ENCODE measurements at places on chromosomes 6 and 20.

- no peak for DNase-seq
Observed at GRCh38 chr6:79231101-79231500, 3.4 kb downstream of the HMGN3 start.

- no peak for DNase-seq
Observed at GRCh38 chr6:109242925-109243324, 139.3 kb downstream of the CD164 start.

GRCh38 chr20:48267860-48268633, 482.8 kb upstream of the SULF2 start:
- no peak for DNase-seq

GRCh38 chr6:16355699-16356446, 117.5 kb downstream of the GMPR start:
- DNase-seq, result no peak

- DNase-seq, result no peak
Observed at GRCh38 chr6:113292646-113293422, 564.3 kb upstream of the MARCKS start.

DNA sequence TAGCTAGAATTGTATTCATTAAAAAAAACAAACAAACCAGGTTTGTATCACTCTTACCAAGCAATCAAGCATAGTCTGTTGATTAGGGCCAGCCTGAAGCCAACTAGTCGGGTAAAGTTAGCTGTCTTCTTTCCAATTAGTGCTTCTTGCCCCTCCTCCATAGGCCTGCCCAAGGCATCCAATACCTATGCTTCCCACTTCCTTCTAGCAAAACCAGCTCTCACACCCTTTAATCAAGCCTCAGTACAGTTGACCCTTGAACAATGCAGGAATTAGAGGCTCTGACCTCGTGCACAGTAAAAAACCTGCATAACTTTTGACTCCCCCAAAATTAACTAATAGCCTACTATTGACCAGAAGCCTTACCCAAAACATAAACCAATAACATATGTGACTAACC, 119.1 kb upstream of the DTNBP1 start:
- DNase-seq, result no peak

DNA sequence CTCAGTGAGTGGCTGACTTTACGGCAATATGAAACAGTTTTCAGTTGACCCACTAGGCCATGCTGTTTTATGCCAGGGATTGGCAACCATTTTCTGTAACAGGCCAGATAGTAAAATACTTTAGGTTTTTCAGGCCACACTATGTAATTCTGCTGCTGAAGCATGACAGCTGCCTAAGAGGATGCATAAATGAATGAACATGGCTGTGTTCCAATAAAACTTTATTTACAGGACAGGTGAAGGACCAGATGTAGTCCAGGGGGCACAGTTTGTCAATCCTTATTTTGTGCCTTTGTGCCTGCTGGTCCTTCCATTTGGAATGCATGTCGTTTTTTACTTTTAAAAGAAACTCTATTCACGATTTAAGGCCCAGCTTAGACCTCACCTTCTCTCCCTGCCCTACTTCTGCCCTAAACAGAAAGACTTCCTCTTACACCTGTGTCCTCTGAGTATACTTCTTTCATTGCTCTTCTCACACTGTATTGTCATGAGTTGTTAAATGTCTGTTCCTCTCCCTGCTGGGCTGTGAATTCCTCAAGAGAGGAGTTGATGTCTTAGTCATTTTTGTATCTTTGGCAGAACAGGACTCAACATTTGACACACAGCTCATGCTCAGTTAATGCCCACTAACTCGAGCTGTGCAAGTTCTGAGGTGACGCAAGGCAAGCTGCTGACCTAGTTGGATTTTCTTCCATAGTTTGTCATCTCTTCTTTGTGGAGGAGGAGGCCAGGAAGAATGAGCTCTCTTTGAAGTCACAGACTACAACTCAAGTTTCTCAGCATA, 90.1 kb upstream of the MAP7 start:
- peak; percentile 40 for DNase-seq

GRCh38 chr6:130674604-130675003, 152.6 kb upstream of the SMLR1 start:
- no peak for DNase-seq

- DNase-seq, result no peak
Observed at GRCh38 chr20:61090541-61090940, 161.5 kb upstream of the CDH4 start.

DNA sequence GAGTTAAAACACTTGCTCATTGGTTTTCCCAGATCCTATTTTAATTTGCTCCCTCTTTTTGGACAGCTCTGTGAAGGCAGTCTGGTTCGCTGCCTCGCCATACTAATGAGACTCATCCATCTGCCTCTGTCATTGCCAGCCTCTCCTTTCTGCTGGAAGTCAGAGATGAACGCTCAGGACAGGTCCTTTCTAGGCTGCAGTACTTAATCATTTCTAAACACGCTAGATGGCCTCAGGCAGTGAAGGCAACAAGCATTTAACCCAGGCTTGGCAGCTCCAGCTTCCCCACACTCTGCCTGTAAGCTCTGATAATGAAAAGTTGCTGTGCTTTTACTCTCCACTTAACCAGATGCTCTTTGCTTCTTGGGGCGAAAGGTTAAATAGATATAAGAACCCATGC, 286.7 kb upstream of the POU3F2 start:
- DNase-seq, result no peak

DNA sequence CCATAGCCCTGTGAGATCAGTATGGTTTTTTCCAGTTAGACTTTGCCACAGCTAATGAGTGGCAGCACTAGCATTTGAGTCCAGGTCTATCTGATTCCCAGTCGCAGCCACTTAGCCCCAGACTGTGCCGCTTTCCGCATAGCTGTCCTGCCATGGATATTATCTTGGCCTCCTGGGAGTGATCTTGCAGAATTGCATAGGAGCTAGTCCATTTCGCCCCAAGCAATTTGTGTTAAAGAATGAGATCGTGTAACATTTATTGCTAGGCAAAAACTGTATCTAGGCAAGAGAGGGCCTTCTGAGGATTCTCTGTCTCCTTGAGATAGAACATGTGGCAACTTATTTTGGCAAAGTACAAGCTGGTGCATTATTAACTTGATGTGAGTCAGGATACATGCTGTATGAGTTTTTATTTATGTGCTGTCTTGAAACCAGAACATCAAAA, 74.2 kb downstream of the EZR start:
- DNase-seq, result no peak

GRCh38 chr6:109073344-109074132, 21.1 kb downstream of the SESN1 start:
- DNase-seq, result peak; percentile 41

DNA sequence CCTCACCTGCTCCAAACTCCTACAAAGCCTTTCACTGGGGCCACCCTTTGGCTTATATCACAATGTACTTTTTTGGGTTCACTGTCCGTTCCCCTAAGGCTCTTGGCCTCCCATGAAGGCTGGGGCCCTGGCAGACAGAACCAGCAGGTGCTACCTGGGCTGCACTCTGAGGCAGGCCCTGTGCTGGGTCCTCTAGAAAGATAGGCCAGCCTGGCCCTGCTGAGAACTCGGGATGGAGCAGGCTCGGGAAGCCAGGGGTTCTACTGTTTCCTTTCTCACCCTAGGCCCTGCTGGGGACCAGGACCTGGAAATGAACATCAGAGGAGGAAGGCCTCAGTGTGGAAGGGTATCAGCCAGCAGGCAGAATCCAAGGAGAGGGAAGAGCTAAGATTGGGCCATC, 79.5 kb downstream of the MRPL14 start:
- no peak for DNase-seq

DNA sequence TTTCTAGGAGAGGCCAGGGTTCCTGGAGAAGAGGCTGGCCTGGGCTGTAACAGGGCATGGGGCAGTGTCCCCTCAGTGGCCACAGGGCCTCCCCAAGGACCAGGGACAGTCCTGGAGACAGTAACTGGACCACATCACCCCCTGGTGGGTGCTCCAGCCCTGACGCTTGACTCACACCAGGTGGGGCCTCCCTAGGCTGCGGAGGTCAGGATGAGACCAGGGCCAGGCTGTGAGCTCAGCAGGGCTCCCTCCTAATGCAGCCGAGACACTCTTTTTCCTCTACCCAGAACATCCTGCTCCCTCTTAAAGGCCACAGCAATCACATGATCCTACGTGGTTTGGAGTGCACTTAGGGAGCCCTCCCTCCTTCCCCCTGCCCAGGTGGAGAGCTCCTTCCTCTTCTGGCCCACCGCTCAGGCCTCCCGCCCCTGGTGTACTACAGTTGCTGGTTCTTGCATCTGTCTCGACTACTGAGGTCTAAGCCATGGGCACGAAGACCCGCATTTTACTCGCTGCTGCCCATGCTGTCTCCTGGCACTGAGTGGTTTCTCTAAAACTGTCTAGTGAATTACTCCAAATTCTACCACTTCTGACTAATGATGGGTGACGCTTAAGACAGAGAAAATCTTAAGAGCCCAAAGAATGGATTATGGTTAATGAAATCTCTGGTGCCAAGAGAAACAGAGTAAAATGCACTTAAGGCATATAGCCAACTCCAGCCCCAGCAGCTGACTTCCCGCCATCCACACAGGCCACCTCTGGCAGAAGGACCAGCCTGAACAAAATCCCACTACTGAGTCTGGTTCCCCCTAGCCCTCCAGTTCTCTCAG, 166.1 kb upstream of the CST7 start:
- no peak for DNase-seq

DNA sequence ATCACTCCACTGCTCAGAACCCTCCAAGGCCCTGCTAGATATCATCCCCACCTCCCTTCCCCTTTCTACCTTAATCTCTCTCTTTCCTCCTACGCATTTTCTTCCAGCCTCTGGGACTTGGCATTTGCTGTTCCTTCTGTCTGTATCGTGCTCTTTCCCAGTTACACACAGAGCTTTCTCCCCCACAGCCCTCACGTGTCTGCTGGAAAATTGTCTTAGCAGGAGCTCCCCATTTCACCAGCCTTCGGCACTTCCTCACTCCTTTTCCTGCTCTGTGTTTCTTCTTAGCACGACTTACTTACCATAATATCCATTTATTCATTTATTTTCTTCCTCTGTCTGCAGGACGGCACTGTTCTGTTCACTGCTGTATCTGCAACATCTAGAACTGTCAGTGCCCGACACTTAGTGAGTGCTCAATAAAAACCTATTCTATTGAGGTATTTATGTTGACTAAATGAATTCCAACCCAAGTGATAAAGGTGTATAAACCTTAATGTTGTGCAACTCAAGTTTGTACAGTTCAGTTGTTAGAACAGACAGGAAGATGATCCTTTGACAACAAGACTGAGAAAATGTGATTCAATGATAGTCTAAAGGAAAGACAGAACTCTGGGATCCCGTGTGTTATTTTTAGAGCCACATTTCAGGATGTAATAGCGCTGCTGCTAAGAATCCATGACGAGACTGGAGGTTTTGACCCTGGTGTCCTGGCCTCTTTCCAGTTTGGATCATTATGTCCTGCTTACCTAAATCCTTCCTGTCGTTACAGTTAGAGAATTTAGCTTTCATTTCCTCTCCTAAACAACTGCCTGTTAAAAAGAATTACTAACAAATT, 170.1 kb upstream of the LAMP5 start:
- DNase-seq, result peak; percentile 13

- no peak for DNase-seq
Observed at GRCh38 chr6:79438030-79438429, 99.2 kb downstream of the LCA5 start.

DNA sequence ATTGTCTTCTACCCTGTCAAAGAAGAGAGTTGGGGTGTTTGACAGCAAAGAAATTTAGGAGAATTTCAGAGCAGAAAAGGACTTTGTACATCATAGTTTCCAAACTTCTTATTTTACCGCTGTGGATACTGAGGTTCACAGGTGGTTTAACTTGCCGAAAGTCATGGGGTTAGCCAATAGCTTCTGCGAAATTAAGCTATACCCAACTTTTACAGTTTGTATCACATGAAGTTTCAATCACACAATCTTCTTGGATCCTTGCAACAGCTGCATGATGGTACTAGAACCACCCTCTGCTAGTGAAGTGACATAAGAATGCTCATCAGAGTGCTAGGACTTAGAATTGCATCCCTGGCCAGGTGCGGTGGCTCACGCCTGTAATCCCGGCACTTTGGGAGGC, 345.5 kb downstream of the CD83 start:
- DNase-seq, result no peak

DNA sequence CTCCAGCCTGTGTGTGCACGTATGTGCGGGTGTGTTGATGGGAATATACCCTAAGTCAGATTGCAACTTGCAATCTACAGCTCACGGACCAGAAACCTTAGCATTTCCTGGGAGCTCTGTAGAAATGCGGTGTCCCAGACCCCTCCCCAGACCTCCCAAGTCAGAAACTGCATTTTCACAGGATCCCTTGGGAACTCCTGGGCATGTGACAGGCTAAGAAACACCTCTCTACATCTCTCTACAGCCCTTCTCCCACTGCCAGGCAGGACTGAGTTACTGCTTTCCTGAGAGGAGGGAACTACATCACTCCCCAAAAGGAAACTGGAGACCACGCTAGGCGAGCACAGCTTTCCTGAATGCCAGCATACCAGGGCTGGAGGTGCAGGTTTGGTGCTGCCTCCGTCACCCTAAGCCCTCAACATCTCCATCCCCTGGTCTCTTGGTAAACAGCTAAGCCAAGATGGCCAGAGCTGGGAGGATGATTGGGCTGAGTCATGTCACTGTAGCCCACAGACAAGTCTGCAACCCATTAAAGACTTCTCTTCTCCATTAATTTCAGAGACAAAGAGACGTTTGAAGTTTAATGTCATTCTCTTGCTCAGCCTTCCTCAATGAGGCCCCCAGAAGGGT, 194.4 kb downstream of the BMP7 start:
- DNase-seq, result no peak

DNA sequence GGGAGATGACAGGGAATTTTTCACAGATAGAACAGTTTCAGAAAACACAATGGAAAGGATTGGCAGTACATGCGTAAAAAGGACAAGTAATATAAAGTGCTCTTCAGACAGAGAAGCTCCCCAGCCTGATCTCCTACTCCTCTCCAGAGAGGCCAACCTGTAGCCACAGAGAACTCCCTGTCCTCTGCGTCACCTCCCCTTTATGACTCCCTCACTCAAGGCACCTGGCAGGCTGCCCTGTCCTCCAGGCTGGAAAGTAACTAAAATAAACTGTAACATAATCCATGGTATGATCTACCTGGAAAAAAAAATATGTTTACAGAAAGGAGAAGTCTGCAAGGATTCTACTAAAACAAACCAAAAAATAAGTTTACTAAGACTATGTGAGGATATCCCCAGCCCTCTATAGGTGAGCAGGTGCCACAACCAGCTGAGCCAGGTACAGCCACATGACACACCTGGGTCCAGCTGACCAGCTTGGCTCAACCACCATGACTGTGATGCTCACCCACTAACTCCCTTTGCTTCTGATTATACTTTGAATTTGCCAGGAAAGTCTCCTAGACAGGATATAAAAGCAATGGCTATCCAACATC, 29.2 kb downstream of the MBOAT1 start:
- DNase-seq, result no peak

GRCh38 chr6:41470331-41471063, 75.7 kb upstream of the FOXP4 start:
- DNase-seq, result no peak

DNA sequence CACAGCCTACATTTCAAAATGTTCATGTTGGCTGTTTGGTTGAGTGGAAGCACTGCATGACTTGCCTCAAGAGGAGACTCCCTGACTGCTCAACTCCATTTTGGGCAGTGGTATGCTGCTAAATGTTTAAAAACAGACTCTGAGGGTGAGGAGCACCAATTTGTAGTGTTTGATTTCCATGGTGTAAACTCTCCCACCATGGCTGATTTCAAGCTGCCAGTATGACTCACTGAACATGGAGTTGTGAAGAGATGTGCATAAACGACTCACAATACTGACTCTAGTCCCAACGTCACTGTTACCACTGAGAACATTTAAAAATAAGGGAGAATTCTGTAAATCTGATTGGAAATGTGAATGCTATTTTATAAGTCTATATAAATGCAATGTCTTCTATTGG, 70.4 kb downstream of the BACH2 start:
- DNase-seq, result no peak

- DNase-seq, result no peak
Observed at GRCh38 chr6:11769811-11770545, 8.6 kb downstream of the ADTRP start.

Measured in AG09309 (cell line).